Right cardiac atrium (tissue), 5 donors: ENCODE measurements at places on chromosomes 7 and 10. TPM values are rescaled to one million over a fixed set of nuclear protein-coding genes. Genes with fewer than 3 reads are reported as not detected.

SH2B2 gene
- total RNA-seq: 0.49 TPM

DNA sequence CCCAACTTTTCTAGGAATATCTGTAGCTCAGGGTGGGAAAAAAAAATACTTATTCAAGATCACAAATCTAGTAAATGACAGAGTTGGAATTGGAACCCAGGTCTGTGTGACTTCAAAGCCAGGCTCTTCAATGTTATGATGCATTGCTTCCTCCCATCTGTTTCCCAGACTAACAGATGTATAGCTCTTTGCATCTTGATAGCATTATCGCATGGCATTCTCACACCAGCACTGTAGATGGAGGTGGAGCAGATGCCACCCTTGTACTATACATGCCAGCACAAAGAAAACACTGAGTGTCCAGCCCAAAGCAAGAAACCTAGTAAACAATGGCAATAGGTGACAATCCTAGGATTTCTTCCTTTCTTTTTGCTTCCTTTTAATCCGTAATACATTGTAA is 497.3 kb downstream of the NEBL start:
- DNase-seq: no peak

GRCh38 chr10:26739071-26739631 is 41.6 kb downstream of the PDSS1 start:
- no peak for DNase-seq

FKBP14 gene
- total RNA-seq: 23.6 TPM

DRGX gene
- total RNA-seq: not detected

GRCh38 chr10:114545819-114546218 is 112.3 kb downstream of the ABLIM1 start:
- DNase-seq: no peak

- DNase-seq: no peak
Observed at GRCh38 chr7:47605816-47606575, 24.1 kb upstream of the TNS3 start.
